Right lobe of liver (tissue), 6 donors: ENCODE measurements at places on chromosomes 6 and 20. TPM values are rescaled to one million over a fixed set of nuclear protein-coding genes. Genes with fewer than 3 reads are reported as not detected.

Gene GDAP1L1
- total RNA-seq: not detected

Gene PDE7B
- 5.1 TPM for total RNA-seq

Gene OXT
- total RNA-seq: 25.7 TPM

Gene MAD2L1BP
- total RNA-seq: 31.7 TPM

DNA sequence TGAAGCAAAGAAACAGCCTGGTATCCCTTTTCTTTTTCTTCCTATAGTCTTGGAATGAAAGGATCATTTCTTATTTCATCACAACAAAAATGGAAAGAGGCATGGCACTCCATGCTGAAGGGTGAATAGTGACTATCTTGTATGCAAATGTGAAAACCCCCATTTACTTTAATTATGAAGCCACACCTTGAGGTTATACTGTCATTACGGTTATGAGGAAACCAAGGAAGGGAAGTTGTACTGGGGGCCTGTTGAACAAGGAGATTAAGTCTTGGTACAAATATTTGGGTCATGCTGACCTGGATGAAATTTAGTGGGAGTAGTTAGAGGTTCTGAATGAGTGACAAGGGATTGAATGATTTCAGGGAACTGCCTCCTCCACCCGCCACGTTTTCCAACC is 8.7 kb upstream of the STXBP5 start:
- H3K36me3 ChIP-seq: no peaks in the 10 kb centered on the region
- H3K4me1 ChIP-seq: no peaks in the 10 kb centered on the region
- no peak overlapping the region for H3K4me3 ChIP-seq
- no peak overlapping the region for H3K27ac ChIP-seq
- DNase-seq: no peak

DNA sequence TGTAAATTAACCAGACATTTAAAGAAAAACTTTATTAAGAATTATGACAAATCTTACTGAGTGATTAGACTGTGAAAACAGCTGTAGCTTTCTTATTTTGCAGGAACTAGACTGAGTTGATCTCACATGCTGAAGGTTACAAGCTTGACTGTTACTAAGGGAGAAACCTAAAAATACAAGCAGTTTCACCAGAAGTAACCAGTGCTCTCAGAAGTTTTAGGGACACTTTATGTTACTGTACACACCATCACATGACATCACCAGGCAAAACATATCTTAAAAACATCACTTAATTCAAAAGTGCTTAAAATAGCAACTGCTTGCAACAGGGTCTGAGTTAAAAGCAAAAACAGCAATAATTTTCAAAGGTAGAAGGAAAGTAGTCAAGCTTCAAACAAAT is 5.4 kb downstream of the FBXO30 start:
- no peaks in the 10 kb centered on the region for H3K36me3 ChIP-seq
- no peak for DNase-seq
- H3K4me3 ChIP-seq: no peak overlapping the region
- no peaks in the 10 kb centered on the region for H3K4me1 ChIP-seq
- no peaks in the 10 kb centered on the region for H3K27me3 ChIP-seq

- DNase-seq: no peak
- no peak overlapping the region for H3K4me3 ChIP-seq
- no peaks in the 10 kb centered on the region for H3K36me3 ChIP-seq
- no peak overlapping the region for H3K27ac ChIP-seq
- H3K4me1 ChIP-seq: no peaks in the 10 kb centered on the region
Measured at GRCh38 chr6:148888856-148889255, 142.0 kb downstream of the UST start.

DNA sequence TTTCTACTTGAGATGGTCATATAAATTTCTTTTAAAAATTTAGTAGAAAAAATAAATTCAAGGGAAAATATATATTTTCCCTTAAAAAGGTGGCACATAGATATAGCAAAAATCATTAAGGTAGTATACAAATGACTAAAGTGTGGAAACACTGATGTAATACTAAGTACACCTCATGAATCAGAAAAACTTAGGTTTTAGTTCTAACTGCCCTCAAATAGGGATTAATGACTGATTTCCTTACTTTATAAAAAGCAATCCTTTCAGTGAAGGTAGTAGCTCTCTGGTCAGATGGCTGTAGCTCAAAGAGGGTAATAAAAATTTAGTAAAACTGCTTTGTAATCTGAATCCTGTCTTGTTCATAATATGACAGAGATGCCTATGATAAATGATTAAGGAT is 63.5 kb downstream of the FYN start:
- no peaks in the 10 kb centered on the region for H3K36me3 ChIP-seq
- no peaks in the 10 kb centered on the region for H3K4me1 ChIP-seq
- no peak overlapping the region for H3K27ac ChIP-seq
- H3K27me3 ChIP-seq: no peaks in the 10 kb centered on the region
- DNase-seq: no peak

DNA sequence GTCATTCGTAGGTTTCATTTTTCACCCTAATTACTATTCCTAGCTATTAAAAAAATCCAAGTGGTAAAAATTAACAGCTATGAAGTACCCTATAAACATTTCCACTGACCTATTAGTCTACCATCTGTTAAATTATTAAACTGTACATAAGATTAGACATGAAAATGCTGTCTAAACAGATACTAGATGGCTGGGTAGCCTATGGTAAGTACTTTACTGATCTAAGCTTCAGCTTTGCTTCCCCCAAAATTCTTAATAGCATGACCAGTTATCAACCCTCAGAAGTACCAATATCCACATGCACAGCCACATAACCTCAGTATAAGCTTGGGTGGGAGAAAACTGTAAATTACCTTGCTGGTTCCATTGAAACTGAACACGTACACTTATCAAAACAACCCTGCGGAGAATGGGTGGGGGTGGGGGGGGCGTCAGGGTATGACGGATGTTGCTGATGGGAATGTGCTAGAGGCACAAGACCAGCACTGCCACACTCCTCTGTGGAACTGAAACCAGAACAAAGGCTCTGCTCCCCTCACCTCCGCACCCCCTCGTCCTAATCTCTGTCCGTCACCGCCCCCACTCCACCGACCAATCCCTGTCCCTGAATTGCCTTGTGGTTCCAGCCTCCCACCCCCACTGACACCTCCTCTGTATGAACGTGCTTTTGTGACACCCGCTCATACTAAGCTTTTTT is 45.3 kb downstream of the B4GALT5 start:
- H3K36me3 ChIP-seq: no peaks in the 10 kb centered on the region
- no peak overlapping the region for H3K27ac ChIP-seq
- H3K27me3 ChIP-seq: no peaks in the 10 kb centered on the region
- no peak for DNase-seq
- H3K4me1 ChIP-seq: peaks cover 9% of the 10 kb centered on the region
- no peak overlapping the region for H3K4me3 ChIP-seq

- peak within 1 kb of the TSS; percentile 53 for H3K4me3 ChIP-seq
- H3K27ac ChIP-seq: no peak within 1 kb of the TSS
- no peaks in the 10 kb centered on the region for H3K4me1 ChIP-seq
- DNase-seq: no peak
- H3K36me3 ChIP-seq: no peaks in the 10 kb centered on the region
- no peaks in the 10 kb centered on the region for H3K27me3 ChIP-seq
Measured at GRCh38 chr6:99349171-99350141, at the start of gene FAXC. Gene FAXC (minus strand): TSS chr6:99349674. CDS start chr6:99349372, 302 bp downstream.

DNA sequence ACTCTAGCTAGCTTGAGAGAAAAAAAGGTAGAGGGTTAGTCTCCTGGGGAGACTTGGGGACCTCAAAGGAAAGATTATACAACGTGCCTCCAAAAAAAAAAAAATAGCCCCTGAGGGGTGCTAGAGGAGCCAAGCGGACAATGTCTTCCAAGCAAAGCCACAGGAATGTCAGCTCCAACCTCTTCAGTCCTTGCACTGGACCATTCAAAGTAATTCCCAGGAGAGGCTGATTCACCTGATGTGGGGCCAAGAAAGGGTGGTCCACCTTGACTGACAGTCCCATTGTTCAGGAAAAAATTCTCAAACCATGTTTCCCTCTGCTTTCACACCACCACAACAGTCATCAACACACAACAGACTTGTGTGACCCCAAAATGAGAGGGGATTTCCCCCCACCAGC is 30.7 kb downstream of the ASIP start:
- H3K27me3 ChIP-seq: no peaks in the 10 kb centered on the region
- no peak for DNase-seq
- H3K4me1 ChIP-seq: peaks cover 5% of the 10 kb centered on the region
- H3K27ac ChIP-seq: no peak overlapping the region
- H3K4me3 ChIP-seq: no peak overlapping the region

GRCh38 chr6:20789162-20789561 is 254.9 kb downstream of the CDKAL1 start:
- no peak overlapping the region for H3K4me3 ChIP-seq
- no peak overlapping the region for H3K27ac ChIP-seq
- no peaks in the 10 kb centered on the region for H3K36me3 ChIP-seq
- no peak for DNase-seq
- H3K27me3 ChIP-seq: no peaks in the 10 kb centered on the region
- H3K4me1 ChIP-seq: no peaks in the 10 kb centered on the region

DNA sequence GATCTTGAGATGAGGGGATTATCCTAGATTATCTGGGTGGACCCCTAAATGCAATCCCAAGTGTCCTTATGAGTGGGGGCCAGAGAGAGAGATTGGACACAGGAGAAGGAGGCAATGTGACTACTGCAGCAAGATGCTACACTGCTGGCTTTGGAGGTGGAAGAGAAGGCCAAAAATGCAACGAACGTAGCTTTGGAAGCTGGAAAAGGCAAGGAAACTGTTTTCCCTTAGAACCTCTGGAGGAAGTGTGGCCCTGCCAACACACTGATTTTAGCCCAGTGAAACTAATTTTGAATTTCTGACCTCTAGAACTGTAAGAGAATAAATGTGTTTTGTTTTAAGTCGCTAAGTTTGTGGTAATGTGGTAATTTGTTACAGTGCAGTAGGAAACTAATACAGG is 15.7 kb downstream of the PPARD start:
- H3K27me3 ChIP-seq: no peaks in the 10 kb centered on the region
- peaks cover 32% of the 10 kb centered on the region for H3K4me1 ChIP-seq
- no peak for DNase-seq
- H3K36me3 ChIP-seq: no peaks in the 10 kb centered on the region
- no peak overlapping the region for H3K27ac ChIP-seq
